CD4-positive, CD25-positive, alpha-beta regulatory T cell (primary cell): ENCODE measurements at places on chromosomes 4 and X.

GRCh38 chr4:173498023-173498422 lies 32.0 kb downstream of the HAND2 start:
- DNase-seq = no peak

GRCh38 chrX:126164689-126165400 lies 1.2 kb downstream of the DCAF12L2 start:
- no peak for DNase-seq

GRCh38 chrX:112513154-112513553 lies 166.6 kb downstream of the LHFPL1 start:
- DNase-seq = no peak

DNA sequence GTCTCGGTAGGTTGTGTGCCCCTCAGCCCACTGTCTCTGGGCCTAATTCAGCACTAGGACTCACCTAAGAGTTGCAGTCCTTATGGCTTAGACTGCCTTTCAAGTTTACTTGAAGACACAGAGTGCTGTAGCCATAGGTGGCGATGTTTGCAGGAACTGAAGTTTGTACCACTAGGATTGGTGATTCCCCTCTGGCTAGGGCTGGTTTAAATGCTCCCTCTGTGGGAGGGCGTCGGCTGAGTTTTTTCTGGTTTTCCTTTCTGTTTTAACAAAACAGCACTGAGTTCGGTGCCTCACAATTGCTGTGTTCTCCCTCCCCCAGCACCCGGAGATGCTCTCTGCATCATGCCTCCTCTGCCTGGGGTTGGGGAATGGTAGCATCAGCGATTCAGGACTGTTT lies 480.9 kb downstream of the PCDH11X start:
- no peak for DNase-seq

GRCh38 chrX:107559506-107559905 lies 68.8 kb upstream of the PRPS1 start:
- DNase-seq = no peak

DNA sequence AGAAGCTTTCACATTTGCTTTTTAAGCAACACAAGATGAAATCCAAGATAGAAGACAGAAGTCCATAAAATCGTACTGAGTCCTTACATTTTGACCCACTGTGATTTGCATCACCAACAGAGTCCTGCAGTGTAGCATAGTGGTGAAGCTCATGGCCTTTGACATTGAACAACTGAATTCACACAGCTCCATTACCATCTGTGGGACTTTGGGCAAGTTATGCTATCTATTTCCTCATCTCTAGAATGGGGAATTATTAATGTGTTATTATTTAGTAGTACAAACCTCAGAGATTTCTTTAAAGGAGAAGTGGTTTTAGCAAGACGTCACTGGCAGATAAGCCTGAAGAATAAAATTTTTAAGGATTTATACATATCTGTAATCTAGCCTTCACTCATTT lies 10.7 kb downstream of the GPRIN3 start:
- no peak for DNase-seq
